ENCODE measurements at places on chromosomes 16 and 17.

DNA sequence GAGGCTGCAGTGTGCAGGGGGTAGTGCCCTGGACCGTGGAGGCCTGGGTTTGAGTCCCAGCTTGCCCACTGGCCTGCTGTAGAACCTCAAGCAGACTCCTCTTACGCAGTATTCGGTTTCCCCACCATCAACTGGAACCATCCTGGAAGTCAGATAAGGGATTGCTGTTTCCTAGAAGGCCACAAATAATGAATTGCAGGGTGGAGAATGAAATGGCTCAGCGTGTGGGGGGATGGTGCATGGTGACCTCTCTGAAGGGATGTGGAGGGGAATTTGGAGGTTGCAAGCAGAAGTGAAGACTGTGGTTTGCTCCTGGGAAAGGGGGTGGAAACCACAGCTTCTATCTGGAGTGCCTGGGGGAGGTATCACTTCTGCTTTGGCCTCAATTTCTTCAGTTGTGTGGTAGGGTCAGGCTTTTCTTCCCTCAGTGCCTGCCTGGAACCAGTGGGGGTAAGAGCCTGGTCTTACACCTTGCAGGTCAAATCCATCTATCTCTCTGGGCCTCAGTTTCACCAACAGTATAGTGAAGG lies 1.7 kb downstream of the ADGRG5 start:
- DNase-seq = no peak

DNA sequence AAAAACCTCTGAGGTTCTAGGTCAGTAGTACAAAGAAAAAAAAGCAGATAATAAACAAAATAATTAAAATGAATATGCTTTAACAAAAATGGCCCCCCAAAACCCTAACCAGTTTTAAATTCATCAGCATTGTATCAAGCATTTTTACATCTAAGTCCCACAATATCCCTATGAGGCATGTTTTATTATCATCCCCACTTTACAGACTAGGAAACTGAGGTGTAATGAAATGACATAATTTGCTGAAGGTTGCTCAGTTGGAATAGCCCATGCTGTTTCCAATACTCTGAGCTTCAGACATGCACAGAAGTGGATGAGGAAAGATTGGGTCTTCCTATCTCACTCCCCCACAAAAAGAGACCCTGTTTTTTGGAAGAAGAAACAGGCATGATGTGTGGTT lies 88.3 kb downstream of the SNX11 start:
- DNase-seq = no peak

DNA sequence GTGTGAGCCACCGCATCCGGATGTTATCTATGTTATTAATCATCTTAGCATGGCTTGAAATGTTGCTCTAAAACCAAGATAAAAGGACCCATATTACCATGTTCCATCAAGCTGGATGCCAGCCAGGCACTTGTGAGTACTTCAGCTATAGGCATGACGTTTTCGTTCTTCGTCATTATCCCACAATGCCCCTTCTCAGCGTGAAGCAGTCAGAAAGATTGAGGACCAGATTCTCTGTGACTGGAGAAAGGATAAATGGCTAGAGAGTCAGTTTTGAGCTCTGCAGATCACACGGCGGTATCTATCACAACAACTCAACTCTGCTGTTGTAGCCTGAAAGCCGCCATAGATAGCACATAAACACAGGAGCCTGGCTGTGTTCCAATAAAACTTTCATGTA lies 29.8 kb upstream of the LCMT1 start:
- no peak for DNase-seq

- DNase-seq = no peak
Observed at GRCh38 chr17:50125420-50125997, 4.5 kb downstream of the SAMD14 start.

DNA sequence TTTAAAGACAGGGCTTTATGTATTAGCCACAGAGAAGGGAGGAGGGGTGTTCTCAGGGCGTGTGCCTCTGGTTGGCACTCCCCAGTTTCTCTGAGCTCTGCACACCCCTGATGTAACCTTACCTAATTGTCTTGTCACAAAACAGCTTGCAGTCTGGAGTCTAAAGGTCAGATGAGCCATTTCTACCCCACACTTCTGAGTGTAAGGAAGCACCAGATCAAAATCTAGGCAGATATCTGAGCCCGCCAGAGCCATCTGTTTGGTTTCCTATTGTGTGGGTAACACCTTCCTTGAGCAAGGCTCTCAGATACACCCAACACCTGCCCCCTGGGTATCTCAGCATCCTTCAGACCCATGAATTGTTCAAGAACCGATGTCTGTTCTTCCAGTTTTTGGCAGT lies 15.5 kb downstream of the CDH1 start:
- no peak for DNase-seq

- no peak for DNase-seq
Observed at GRCh38 chr17:33595828-33596227, 302.7 kb upstream of the ASIC2 start.

GRCh38 chr17:9200699-9201359 lies 179.5 kb downstream of the NTN1 start:
- no peak for DNase-seq

DNA sequence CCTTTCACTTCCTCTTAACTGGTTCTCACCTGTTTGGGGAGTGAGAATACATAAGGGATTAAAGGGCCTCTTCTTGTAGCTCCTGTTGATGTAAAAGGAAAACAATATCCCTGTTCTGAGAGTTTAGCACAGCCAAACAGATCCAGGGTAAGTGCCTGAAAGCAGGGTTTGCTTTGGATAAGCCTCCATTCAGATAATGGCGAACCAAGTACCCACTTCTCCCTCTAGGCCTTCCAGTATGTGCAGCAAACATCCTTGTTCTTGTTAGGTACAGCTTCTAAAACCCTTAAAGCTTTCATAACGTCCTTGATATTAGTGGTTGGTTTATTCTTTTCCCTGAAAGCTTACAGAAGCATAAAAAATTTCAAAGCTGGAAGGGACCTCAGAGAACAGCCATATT lies 130.6 kb upstream of the DNAH9 start:
- no peak for DNase-seq

DNA sequence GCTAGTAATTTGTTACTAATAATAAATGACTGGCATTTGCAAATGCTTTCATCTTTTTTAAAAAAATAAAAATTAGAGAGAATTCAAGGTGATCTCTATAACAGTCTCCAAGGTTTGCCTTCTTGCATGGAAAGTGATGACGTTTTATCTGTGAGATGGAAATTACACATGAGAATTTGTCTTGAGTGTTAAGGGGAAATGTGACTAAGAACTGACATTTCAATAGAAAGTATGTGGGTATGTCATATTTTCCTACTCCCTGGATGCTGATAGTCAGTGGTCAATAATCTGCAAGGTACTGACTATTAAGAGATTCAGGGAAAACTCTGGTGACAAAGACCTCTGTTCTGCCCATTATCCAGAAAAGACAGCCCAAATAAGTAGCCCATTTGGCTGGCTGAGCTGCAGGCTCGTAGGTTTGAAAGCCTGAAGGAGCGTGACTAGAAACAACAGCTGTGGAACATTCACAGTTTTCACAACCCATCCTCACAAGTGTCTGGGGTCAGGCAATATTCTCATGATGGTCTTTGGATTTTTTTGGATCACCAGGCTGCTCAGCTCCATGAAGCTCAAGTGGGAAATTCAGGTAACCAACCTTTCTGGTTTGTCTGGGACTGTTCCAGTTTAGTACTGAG lies 49.7 kb upstream of the WSCD1 start:
- no peak for DNase-seq

DNA sequence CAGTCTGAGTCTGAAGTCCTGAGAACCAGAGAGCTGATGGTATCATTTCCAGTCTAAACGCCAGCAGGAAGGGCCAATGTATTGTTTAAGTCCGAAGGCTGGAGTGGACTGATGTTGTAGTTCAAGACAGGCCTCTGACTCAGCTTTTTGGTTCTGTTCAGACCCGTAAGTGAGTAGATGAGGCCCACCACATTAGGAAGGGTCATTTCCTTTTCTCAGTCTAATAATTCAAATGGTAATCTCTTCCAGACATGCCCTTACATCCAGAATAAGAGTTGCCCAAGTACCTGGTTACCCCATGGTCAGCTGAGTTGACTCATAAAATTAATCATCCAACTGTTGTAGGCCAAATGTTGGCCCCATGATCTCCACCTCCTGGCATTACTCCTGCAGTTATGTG lies 442.6 kb upstream of the HSBP1 start:
- no peak for DNase-seq

DNA sequence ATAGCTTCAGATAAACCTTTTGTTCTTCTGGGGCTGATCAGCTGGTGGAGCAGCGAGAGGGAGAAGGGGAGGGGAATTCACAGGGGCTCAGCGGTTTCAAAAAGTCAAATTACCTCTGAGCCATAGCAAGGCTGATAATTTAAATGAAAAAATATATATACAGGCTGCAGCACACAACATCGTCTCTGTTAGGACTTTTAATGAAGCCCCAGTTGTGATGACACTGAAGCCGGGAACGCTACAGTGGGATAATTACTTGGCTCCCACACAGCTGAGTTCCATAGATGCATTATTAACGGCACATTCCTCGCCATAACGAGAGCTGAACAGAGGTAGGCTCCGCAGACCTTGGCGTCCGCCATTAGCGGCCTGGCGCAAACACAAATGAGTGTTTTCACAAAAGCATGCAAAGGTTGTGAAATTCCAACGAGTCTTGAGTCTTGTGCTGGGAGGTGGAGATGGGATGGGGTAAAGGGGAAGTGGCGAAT lies 216.0 kb downstream of the C16orf78 start:
- DNase-seq = no peak

DNA sequence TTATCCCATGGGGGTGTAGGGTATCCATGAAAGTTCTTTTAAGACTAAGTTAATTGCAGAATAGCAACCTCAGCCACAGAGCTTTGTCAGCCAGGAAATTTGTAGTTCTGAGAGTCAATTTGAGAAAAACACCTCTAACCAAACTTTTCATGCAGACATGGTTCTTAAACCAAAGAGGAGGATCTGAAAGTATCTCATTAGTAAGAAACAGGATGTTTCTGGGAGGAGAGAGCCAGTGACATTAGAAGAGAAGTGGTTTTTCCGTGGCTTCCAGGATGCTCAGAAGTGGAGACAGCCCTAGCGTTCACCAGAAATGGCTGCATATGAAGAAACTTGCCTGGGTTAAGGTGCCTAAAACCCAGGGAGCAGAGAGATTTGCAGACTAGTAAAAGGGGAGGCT lies 7.9 kb downstream of the GNAO1 start:
- no peak for DNase-seq

Measured in stimulated activated CD4-positive, alpha-beta T cell treated with anti-CD3 and anti-CD28 coated beads, Interleukin-15, amount 100 ng/mL, for 1 hour (primary cell).